ENCODE measurements at places on chromosomes 11 and 22.

GRCh38 chr22:27420817-27421361 lies 380.7 kb downstream of the MN1 start:
- DNase-seq = peak; percentile 88

DNA sequence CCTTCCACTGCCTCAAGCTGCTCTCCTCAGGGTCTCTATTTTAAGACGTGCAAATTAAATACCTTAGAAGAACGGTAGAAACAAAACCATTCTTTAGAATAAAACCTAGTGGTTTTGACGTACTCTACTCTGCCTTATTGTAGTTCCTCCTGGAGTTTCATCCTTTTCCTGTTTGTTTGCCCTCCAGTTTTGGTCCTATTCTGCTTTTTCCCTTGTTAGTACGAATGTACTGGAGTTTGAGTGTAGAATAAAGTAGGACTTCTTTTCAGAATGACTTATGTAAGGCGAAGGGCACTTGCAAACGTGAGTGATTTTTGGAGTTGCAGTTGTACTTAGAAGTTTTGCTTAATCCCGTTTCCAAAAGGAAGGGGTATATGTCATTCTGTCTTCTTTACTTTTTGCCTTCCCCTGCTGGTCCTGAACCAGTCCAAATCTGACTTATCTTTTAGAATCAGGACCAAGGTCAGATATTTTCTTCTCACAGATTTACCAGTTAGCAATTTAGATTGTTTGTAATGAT lies 1.4 kb downstream of the SIK2 start:
- DNase-seq = no peak

GRCh38 chr22:20537325-20537756 lies 29.9 kb downstream of the MED15 start:
- no peak for DNase-seq

GRCh38 chr22:29689206-29689879 lies 30.5 kb upstream of the CABP7 start:
- peak; percentile 35 for DNase-seq

DNA sequence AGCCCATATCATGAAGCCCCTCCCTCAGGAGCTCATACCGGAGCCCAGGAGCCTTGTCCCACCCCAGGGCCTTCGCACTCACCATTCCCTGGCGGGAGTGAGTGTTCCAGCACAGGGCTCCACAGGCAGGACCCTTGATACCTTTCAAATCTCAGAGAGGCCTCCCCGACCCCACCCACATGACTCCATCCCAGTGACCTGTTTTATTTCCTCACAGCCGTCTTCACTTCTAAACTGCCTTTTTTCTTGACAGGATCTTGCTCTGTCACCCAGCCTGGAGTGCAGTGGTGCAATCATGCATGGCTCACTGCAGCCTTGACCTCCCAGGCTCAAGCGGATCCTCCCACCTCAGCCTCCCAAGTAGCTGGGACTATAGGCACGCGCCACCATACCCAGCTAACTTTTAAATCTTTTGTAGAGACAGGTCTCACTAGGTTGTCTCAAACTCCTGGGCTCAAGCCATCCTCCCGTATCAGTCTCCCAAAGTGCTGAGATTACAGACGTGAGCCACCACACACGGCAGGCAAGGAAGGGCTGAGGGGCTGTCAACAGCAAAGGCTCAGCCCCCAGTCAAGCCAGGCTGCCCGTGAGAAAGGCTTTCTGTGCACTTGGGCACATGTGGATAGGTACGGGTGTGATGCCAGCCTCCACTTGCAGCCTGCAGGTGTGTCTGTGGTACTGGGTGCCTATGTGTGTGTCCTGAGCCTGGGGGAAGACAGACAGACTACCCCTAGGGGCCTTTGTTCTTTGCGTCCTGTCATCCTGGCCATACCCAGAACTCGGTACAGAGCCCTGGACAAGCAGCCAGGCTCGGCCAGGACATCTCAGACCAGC lies 9.3 kb downstream of the RPL3 start:
- peak; percentile 82 for DNase-seq

DNA sequence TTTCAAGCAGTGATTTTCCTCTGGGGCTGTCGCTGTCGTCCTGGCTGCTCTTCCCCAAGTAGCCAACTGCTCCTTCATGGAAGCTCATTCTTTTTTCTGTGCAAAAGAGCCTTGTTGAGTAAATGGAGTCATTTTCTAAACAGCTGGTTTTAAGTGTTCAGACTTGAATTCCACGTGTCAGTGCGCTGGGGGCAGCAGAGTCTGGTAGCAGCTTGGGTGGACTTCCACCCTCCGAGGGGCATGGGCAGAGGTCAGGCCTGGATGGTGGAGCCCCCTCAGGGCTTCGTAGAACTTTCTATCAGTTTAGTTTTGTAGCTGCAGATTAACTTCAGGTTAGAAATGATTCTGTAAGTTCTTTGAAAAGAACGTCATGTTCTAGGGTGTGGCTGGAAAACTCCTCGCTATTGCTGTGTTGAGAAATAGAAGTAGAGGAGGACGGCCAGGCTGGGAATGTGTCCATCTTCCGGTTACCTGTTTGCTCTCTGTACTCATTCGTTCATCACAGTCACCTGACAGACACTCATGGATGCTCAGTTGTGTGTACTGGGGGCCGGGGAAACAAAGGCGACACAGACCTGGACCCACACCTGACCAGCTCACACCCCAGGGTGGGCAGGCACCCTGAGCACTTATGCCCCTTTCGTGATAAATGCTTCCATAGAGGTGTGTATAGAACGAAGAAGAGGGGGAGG lies 270.7 kb downstream of the TBC1D22A start:
- no peak for DNase-seq
